RCC 7860 (cell line): ENCODE measurements at places on chromosomes 5 and 9.

DNA sequence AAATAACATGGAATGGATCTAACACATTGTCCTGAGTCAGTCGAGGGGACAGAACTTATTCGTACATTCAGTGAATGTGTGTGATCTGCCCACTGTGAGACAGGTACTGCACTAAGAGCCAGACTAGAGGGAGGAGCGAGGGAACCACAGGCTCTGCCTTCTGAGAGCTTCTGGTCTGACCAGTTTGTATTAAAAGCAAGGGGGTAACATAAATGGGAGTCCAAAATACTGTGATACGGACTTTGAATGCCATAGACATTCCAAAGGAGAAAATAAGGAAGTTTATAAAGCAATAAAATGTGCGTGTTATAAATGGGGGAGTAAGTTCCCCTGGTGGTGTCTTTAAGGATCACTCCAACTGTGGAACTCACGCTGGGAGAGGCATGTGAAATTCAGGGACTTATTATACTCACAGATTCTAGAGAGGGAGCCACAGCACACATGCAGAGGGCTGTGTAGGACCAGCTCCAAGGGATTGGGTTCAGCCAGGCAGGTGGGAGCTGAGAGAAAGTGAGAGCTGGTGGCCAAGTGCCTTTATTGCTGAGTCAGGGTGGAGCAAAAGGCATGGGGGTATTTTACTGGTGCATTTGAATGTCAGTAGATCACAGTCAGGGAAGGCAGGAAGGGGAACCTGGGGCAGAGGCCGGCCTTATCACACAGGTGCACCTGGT, 186.5 kb upstream of the WWC1 start:
- no peak for DNase-seq

DNA sequence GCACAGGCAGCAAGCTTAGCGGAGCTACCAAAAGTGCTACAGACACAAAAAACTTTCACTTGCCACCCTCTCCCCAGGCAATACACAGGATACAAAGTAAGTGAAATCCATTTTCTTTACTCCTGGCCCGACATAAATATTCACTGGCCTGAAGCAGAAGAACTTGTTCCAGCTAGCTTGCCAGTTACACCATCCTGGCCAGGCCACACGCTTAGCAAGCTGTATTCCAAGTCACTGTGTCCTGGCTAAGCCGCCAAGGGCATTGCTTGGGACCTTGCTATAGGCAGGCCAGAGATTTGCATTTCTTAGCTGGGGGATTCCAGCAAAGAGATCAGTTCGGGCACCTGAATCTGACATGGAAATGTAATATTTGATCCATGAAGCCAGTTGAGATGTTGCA, 71.0 kb upstream of the SLC1A3 start:
- DNase-seq: no peak

- no peak for DNase-seq
Observed at GRCh38 chr9:122444041-122444733, 33.5 kb downstream of the OR1J1 start.

DNA sequence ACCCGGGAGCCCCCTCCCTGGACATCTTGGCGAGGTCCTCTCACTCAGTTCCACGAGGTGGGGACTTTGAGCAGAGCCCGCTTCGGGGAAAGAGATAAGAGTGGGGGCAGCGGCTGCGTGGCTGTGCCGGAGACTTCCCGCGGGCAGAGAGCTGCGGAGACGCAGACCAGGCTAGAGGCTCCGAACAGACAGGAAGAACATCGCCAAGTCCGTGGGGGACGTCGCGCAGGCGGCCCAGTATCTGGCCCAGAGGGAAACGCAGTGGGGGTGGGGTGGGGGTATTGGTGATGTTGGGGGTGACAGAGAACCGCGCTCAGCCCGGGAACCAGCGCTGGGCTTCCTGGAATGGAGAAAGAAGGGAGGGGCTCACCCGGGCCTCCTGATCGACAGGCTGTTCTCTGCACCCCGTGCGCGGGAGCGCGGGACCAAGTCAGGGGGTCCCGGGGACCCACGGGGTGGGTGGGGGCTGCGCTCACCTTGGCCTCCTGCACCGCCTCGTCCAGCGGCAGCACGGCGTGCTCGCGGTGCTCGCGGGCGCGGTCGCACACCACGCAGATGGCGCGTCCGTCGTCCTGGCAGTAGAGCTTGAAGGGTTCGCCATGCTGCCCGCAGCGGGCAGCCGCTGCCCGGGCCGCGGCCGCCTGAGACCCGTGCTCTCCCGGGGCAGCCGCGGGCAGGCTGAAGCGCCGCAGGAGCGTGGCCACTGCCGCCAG, 727 bp downstream of the TRIM7 start:
- no peak for DNase-seq

DNA sequence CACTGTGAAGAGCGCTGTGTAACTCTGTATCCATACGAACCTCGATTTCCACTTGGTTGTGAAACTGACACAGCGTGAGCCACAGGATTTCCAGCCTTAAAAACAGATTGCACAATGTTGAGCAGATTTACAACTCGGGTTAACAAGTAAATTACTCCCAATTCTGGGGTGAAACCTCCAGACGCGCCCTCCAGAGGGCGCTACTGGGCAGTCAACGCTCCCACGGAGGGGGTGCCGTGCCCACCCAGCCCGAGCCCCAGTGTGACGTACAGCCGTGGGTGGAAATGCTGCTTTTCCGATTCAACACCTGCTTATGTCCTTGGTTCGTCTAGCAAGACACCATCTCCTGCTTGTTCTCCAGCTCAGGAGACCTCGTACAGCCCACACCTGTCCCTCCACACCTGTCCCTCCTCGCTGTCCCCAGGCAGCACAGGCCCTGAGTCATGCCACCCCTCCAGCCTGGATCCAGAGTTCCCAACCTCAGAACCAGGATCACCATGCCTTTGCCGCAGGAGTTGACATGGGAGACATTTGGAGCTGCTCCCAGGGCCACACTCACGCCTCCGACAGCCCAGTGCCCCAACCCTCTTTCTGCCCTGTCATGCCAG, 34.4 kb upstream of the SLC6A3 start:
- no peak for DNase-seq

DNA sequence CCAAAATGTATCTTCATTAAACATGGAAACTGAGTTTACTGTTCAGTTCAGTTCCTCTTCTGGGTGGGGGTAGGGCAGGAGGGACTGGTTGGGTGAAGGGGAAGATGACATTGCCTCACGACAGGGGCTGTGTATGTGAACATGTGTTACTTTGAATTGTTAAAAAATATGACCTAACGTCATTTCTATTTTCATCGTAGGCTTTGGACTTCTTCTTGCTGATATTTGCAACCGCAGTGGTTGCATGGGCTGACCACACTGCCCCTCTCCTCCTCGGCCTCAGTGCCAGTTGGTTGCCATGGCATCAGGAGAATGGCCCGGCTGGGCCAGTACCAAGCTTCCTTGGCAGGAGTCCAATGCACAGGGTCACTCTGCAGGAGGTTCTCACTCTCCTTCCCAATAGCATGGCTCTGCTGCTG, 41.5 kb downstream of the HACD4 start:
- no peak for DNase-seq

GRCh38 chr5:38466424-38467189, 89.8 kb downstream of the LIFR start:
- DNase-seq: no peak

- DNase-seq: no peak
Observed at GRCh38 chr5:145762833-145763232, 72.3 kb downstream of the PRELID2 start.

DNA sequence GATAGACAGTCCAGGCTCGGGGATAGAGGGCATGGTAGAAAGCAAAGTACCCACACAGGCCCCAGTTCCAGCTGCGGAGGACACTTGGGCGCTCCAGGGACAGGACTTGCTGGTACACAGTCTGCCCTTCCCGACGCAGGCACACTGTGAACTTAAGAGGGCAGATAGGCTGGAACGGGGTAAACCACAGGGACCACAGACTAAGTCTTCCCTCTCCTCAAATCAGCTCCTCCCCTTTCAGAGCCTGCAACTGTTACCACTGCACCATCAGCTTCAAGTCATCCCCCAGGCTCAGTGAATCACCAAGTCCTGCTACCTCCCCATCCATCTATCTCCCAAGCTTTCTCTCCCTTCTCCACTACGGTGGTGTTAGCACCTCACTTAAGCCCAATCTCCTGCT, 7.3 kb downstream of the GBA2 start:
- no peak for DNase-seq

GRCh38 chr9:237141-237857, 22.6 kb downstream of the DOCK8 start:
- no peak for DNase-seq

DNA sequence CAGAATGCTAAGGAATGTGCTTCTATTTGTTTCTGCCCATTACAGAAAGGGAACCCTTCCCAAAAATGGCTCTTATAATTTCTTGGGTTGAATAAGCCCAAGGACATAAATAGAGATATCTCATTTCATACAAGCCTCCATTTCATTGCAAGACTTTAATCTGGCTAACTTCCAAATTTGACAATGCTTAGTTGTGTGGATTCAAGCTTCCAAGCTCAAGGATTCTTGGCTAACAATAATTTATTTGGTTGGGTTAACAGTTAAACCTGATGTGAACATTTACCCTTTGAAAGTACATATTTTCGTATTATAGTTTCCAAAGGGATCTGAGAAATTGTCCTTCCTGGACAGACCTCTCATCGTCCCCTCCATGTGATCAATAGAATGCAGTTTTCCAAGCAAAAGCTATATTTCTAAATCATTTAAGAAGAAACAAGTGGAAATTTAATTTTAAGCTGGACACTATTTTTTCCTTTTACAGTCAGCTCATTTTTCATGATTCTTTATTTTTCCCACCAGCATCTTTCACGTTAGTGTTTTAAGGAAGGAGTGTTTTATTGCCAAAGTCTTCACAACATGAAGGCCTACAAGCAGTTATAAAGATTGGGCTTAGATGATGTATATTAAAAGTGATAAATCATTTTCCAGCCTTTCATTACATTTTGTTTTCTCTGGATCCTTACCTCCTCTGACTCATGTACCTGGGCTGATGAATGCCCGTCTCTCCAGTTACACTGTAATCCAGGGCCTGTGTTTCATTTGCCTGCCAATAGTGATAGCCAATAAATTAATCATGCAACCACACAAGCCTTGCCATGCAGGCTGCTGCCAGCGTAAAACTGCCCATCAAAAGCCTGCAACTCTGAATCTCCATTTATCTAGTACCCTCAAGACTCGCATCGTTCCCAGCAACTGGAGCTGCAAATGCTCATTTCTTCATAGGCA, 176.7 kb downstream of the NTRK2 start:
- no peak for DNase-seq

- DNase-seq: no peak
Observed at GRCh38 chr9:131169563-131170240, 44.3 kb downstream of the NUP214 start.

DNA sequence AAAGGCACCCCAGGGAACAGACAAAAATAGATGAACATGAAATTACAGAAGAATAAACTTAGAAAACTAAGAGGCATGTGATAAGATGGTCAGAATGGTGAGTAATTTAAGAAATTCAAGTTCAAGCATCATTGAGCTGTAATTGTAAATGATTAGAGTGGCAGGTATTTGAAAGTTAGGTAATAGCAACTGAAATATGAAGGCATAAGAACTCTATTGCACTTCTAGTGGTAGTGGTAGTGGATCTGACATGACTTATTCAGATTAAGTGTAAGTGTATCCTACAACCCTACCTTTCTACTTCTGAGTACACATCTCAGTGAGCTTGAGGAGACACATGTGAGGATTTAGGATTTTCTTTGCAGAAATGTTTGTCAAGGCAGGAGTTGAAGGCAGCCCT, 192.9 kb upstream of the RIOK2 start:
- DNase-seq: no peak

DNA sequence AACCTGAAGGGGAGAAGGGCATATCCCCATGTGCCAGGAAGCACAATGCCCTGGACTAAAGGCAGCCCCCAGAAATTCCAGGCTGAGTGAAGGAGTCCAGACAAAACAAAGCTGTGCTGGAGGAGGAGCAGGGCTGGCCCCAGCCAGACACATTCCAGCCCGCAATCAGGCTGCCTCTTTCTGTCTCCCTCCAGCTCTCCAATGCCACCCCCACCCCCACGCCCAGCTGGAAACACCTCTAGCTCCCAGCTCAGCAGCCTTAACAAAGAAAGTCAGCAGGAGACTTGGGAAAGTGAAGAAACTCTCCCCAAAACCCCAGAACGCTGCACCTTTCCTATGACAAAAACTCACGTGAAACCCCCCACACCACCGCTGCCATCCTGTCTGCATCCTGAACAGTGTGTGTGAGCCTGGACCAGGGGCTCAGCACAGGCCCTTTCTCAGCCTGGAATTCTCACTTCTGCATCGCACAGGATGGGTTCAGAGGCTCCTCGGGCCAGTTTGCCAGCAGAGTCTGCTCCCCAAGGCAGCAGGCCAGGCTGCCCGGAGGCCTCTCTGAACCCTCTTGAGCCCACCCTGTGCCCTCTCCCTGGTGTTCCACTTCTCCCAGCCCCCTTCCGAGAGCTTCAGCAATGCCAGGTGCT, 96.2 kb upstream of the ICE1 start:
- no peak for DNase-seq

DNA sequence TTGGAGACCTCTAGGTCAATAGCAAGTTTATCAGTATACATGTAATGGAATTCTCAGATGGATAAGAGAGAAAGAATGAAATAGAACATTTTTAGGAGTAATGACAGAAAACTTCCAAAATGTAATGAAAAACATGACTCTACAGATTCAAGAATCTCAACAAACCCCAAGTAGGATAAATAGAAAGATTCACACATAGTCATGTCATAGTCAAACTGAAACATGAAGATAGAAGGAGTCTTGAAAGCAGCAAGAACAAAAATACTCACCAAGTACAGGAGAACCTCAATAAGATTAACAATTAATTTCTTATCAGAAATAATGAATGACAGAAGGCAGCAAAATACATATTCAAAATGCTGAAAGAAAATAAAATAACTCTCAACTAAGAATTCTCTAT, 164.5 kb downstream of the SPATA31D1 start:
- no peak for DNase-seq

DNA sequence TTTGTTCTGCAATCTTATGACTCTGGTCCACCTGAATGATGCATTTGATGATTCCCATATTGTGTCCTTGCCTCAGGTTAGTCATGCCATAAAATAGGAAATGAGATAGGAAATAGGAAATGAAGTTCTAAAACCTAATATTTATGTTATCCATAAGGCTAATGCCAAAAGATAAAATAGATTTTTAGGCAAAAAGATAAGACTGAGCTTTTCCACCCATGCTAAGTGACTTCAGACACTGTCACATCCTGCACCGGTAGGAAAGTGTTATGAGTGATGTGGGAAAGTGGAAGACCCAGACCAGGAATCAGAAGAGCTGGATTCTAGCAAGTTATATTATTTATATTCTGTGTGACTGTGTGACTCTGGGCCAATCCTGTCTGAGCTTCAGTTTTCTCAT, 600.8 kb upstream of the DMAC1 start:
- DNase-seq: no peak

GRCh38 chr5:1907616-1908015, 24.9 kb upstream of the IRX4 start:
- DNase-seq: no peak

DNA sequence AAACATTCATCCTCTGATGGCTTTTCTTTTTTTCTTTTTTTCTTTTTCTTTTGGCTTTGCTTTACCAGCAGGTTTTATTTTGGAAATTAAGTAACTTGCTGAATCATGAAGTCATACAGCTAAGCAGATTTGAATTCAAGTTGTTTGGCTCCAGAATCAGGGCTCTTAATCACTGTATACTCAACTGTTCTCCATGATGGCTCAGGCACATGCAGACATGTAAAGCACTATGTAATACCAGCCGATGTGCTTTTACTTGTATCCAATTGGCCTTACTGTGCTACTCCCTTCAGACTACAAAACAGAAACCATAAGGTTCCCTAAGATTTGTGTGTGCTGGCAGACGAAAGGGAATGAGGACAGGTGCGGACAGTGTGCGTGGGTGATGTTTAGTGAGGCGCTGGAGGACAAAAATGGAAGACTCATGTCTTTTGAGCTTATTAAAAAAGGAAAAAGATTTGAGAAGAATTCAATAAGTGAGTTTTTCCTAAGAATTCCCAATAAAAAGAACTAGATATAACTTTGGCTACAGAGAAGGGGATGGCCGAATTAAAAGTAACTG, 44.7 kb upstream of the OTP start:
- DNase-seq: no peak
